Thoracic aorta endothelial cell (primary cell): ENCODE measurements at places on chromosomes 7 and 10. TPM values are rescaled to one million over a fixed set of nuclear protein-coding genes. Genes with fewer than 3 reads are reported as not detected.

DOCK4 gene
- 313 and 365 TPM in 2 replicates for total RNA-seq

PLAU gene
- total RNA-seq, result 18.1 and 26.0 TPM in 2 replicates

EPHA1 gene
- total RNA-seq, result under 0.01 TPM in 1 of 2 replicates, not detected in the other

MRLN gene
- not detected in 2 replicates for total RNA-seq
